COR-L47 (cell line): ENCODE measurements at places on chromosomes 1 and 21.
A peak's percentile ranks its signal among the peaks of the same experiment; 100 is the strongest.

DNA sequence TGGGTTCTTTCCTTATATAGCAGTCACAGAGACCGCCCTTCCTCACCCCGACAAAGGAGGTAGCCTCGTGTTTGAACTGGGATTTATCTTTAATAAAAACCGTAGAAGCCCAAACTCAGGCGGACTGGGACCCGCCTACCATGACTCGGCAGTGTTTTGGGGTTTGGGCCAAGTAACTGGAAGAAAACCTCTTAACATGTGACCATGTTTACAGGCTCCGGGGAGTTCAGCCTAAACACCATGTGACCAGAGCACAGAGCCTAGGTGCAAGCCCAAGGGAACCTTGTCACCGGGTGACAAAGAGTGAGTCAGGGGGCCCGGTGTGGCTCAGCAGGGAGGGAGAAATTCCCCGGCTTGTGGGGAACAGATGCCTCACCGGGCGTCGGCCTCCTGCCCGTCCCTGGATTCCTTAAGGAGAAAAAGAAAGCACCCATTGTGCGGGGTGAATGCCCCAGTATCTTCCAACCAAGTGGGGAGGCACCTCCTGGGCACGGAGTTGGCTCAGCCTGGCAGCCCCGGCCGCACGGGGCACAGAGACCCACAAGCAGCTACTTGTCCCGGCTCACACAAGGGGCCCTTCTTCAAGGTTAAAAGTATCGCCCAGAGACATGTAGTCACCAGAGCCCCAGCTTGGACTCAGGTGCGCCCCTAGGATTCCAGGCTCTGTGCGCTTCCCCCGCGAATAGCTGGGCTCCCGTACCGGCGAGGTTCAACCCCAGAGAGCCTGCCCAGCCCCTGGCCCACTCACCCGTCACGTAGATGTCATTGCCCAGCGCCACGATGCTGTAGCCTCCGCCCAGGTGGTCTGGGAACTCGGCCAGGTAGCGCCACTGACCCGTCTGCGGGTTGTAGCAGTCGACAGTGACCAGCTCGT lies 1.4 kb downstream of the KLHL21 start:
- DNase-seq: peak; percentile 37

DNA sequence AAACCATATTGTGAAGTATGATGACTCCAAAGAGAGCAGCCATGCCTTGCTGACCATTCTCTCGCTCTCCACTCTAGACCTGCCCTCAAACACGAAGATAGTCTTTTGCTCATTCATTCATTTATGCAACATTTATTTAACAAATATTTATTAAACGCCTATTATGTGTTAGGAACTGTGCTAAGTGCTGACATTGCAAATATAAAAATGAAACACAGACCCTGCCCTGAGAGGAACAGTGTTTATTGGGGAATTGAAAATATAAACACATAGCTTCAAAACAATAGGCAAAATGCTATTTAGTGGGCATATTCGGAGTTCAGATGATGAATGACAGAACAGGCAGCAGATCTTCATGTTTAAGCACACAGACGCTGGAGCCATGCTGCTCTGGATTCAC lies 213.6 kb downstream of the NUF2 start:
- no peak for DNase-seq

GRCh38 chr1:167566766-167567165 lies 13.2 kb upstream of the CREG1 start:
- DNase-seq: no peak

DNA sequence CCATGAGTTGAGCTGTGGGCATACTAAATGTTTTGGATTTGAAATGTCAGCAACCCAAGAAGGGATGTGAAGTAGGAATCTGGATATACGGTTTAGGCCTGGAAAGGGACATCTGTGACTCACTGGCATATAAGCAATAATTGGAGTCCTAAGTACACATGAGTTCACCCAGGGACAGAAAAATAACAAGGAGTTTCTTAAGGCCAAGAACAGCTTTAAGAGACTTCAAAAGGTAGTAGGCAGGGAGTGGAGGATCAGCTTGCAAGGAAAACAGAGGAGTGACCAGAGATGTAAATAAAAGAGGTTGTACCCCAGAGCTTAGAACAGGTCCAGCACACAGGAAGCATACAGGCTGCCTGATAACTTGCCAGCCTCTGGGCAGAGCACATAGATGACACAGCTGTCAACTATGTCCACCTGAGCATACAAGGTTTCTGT lies 28.1 kb downstream of the TMEM50B start:
- DNase-seq: no peak

DNA sequence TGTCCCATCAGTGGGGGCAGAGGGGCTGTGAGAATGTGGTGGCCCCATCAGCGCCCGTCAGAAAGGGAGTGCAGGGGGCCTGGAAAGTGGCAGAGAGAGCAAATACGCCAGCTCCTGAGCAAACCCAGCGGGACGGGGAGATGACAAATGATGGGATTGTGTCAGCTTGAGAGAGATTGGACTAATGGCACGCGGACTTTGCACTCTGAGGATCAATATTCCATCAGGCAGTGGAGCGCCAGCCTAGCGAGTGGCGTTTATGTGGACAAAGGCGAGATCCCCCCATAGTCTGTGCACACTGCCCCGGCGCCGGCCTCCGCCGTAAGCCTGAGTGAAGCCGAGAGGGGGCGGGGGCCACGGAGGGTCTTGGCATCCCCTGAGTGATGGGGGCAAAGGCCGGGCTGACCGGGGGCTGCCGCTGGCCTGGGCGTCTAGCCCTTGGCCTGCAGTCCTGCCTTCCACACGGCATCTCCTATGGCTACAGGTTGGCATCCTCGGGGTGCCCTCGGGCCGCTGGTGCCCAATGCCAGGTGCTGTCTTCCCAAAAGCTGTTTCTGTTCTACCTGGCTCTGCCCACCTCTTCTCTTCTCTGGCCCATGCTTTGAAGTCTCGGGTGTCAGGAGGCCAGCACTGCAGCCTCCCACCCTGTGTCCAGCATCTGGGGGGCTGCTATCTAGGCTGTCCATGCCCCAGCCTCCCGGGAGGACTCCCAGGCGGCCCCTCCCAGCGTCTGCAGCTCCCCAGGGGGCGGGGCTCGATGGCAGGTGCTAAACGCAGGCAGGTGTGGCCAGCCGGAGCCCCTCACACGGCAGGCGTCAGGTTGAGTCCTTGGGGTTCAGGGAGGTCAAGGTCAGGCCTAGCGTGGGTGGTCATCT lies 46.5 kb downstream of the PRDM16 start:
- no peak for DNase-seq

GRCh38 chr21:42148097-42148496 lies 70.8 kb upstream of the ABCG1 start:
- no peak for DNase-seq

DNA sequence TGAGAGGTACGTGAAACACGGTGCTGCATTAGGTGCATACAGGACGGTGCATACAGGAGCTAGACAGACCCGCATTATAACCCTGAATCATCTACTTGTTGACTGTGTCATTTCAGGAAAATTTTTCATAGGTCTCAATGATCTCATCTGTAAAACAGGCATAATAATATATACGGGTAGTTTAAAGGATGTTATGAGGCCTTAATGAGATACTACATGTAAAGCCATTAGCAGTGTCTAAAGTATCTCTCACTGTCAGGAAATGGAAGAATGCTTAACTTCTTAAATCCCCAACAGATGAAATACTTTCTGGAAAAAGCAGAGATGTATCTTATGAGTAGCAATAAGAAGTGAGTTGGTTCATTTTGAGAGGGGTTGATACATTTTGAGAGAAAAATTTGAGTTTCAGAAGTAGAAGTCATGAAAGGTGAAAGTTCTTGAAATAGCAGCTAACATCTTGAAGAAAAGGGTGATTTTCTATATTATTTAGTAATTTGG lies 669.6 kb downstream of the PTPRC start:
- DNase-seq: no peak
